ENCODE measurements at places on chromosomes 7 and 10.

DNA sequence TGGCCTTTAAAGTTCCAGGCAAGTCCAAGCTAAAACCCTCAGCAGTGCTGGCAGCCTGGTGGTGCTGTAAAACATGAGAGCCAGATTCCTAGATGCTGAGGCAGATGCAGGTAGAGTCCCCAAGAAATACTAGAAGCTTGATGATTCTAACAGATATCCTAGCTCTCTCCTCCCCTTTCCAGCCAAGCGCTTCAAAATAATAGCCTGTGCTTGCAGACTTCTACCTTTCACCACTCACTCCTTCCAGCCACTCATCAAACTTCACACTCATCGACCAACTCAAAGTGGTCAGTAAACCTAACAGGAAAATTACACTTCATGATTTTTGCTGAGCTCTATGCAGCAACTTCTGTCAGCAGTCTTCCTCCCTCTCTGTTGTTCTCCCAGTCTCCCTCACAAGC is 50.2 kb downstream of the LMBR1 start:
- no peak for DNase-seq

GRCh38 chr7:87876869-87877234 is 559 bp downstream of the DBF4 start:
- peak; percentile 87 for DNase-seq

GRCh38 chr7:45189151-45189970 is 31.8 kb downstream of the RAMP3 start:
- no peak for DNase-seq

DNA sequence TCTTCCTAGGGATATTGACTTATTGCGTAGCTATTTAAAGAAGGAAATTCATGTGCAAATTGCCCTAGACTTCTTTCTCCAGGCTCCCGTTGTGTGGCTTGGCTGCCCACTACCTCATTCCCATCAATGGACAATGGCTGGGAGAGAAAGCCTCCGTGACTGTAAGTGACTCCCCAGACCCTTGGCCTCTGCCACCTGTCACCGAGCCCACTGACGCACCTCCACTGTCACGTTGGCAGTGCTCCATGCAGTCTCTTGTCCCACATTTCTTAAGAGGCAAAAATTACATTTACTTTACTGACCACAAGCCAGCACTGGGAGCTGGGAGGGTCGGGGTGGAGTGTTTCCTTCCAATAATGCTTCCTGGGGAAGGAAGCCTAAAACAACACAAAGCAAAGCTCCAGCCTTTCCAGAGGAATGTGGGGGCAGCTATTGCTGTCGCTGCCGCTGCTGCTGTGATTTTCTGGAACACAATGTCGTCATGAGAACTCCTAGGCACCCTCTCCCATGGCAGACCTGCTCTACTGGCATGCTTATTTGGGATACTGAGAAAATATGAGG is 89.7 kb upstream of the STEAP1B start:
- DNase-seq, result no peak

DNA sequence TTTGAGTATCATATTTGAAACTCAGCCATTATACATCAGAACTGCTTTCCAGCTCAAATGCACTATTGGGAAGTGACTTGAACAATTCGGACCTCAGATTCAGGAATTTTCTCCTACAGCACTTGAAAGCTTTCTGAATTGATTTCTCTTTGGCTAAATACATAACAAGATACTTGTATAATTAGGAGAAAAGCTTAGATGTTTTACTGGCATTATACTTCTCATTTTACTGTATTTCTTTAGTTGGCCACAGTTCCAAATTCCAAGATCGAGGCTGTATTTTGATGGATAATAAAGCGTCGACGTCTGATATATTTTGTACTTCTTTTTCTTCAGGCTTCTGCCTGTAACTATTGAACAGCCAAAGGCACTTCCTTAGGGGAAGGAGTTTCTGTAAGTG is 26.7 kb upstream of the LYZL2 start:
- DNase-seq, result no peak

GRCh38 chr10:6543431-6544005 is 36.6 kb downstream of the PRKCQ start:
- DNase-seq, result no peak

- no peak for DNase-seq
Observed at GRCh38 chr7:140070546-140070945, 7.8 kb upstream of the PARP12 start.

DNA sequence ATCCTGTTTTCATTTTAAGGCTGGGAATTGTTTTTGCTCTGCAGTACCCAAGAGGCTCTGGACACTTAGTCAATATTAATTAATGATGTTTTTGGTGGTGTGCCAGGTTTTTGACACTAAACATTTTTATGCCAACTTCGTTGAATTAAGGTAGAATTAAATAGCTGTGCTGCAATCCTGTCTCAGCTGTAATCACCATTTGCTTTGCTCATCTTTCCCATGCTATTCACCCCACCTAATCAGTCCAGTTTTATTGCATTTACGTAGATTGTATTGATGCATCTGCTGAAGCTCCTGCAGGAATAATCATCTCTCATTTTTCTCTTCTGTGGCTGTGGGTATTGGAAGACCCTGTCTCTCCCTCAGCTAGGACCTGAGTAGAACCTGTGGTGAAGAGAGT is 52.6 kb upstream of the TRUB1 start:
- no peak for DNase-seq

DNA sequence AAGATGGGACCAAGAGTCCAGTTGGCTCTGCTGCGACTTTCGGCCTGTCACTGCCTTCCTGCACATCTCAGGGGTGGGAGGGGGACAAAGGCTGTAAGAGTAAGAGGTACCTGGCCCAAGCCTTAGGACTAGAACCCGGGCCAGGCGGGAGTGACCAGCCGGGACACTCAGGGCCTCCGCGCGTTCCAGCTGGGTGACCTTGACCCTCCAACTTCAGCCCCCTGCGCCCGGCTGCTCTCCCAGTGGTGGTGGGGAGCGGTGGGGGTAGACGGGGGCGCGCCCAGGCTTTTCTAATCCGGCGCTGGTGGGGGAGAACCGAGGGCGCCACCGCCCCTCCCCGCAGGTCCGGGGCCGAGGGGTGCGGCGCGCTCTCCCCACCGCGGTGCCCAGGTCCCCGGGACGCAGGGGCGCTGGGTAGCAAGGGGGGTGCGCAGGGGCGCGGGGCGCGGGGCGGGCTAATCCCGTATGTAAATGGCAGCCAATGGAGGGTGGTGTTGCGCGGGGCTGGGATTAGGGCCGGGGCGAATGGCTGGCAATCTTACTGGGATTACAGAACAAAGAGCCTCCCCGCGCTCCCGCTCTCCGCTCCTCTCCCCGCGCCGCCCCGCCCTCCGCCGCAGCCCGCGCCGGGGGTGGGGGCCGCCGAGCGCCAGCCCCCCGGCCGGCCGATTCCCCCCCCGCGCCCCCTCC is at the start of gene GTF2IRD1:
TSS of gene GTF2IRD1 (plus strand) at position 585 of the 690 bp plus-strand sequence. CDS start 54,175 bp downstream, outside the sequence.
- peak; percentile 91 for DNase-seq

DNA sequence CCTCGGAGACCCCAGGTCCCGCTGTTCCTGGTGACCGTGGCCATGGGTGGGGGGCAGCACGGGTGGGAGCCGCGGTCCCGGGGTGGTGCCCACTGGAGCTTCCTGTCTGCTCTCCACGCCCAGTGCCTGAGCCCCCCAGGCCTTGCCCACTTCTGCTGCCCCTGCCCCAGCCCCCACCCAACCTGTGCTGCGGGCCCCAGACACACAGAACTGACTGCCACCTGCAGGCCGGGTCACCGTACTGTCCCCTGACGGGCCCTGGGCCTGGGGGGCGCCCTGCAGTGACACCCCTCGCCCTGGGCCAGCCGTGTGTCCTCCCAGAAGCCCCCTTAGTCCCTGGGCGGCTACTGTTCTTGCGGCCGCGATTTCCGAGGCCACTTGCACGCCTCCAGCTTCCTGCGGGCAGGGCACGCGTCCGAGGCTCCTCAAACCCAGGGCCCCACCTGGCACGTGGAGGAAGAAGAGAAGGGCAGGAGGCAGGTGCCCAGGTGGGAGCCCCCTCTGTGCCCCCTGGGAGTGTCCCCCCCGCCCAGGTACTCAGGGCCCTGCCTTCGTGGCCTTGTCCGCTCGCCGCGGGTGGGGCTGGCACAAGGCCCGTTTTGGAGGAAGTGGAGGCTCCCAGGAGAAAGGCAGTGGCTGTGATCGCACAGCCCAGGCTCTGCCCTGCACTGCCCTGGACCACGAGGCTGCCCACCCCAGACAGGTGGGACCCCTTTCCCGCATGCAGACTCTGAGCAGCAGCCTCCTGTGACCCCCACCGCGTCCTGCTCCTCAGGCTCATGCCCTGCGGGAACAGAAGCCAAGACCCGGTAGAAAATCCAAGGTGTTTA is 10.4 kb downstream of the TMEM184A start:
- no peak for DNase-seq

Data from DMS53 (cell line).